Ecto neural progenitor cell (in vitro differentiated cells): ENCODE measurements at places on chromosomes 6 and 20.

- no peak for DNase-seq
Observed at GRCh38 chr20:38152175-38152620, 12.9 kb downstream of the TGM2 start.

GRCh38 chr20:61340157-61340556 is 88.1 kb downstream of the CDH4 start:
- no peak for DNase-seq

GRCh38 chr20:35174458-35175216 is 2.8 kb downstream of the PROCR start:
- DNase-seq: peak; percentile 76

- DNase-seq: no peak
Observed at GRCh38 chr6:159957071-159957673, 11.7 kb upstream of the IGF2R start.

- DNase-seq: no peak
Observed at GRCh38 chr20:48791666-48792071, 36.1 kb downstream of the PREX1 start.
